Central memory CD8-positive, alpha-beta T cell (primary cell): ENCODE measurements at places on chromosomes 3 and 15.

DNA sequence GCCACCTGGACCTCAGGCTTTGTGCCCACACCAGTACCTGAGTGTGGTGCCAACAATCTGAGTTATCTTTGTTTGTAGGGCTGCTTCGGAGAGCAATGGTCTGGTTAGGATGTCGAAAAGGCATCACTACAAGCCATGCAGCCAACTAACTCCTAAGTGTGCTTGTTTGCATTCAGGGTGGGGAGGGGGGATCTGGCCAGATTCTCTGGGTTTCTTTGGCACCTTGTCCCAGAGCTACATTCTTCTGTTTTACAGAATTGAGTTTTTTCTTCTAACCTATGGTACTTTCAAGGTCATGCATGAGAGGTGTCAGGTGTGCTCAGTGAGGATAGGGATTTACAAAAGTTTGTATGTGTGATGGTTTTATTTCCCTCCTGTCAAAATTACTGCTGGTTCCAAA, 391.4 kb upstream of the RARB start:
- DNase-seq = no peak
- H3K36me3 ChIP-seq = no peaks in the 10 kb centered on the region
- H3K4me3 ChIP-seq = no peak overlapping the region
- H3K27me3 ChIP-seq = no peaks in the 10 kb centered on the region
- H3K4me1 ChIP-seq = no peaks in the 10 kb centered on the region
- no peak overlapping the region for H3K27ac ChIP-seq

DNA sequence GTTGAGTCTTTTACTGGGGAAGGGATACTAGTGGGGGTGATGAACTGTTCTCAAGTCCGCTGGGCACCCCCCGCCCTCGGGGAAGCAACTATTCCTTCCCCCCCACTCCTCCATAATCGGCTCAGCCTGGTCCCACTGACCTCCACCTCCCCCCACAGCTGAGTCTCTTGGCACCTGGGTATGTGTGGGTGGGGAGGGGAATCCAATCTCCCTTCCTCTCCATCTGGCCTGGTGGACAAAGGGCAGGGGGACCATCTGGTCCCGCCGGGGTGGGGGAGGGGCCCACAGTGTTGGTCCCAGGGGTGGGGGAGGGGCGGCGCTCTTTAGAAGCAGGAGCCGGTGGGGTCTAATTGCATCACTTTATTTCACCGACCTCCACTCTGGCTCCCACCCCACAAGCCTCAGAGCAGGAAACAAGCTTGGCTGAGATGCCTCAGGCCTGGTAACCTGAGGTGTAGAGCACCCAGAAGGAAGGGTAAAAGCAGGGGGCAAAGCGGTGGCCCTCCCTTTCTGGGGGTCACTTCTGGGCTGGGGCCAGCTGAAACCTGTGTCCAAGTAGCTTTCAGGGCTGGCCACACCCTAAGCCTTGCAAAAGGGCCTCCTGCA, 1.0 kb upstream of the PCBP4 start:
- peaks cover 3% of the 10 kb centered on the region for H3K36me3 ChIP-seq
- DNase-seq = no peak
- peak overlapping the region; percentile 93 for H3K27ac ChIP-seq
- no peaks in the 10 kb centered on the region for H3K27me3 ChIP-seq

- no peaks in the 10 kb centered on the region for H3K36me3 ChIP-seq
- no peak overlapping the region for H3K4me3 ChIP-seq
- H3K4me1 ChIP-seq = peaks cover 8% of the 10 kb centered on the region
- H3K27ac ChIP-seq = no peak overlapping the region
These were observed 33.4 kb downstream of the OXSM start for GRCh38 chr3:25823314-25823713.

- peaks cover 38% of the 10 kb centered on the region for H3K27me3 ChIP-seq
- H3K27ac ChIP-seq = no peak overlapping the region
- no peaks in the 10 kb centered on the region for H3K36me3 ChIP-seq
- DNase-seq = no peak
- H3K4me1 ChIP-seq = no peaks in the 10 kb centered on the region
- no peak overlapping the region for H3K4me3 ChIP-seq
These were observed 248.1 kb upstream of the NR2E3 start for GRCh38 chr15:71562251-71562650.

DNA sequence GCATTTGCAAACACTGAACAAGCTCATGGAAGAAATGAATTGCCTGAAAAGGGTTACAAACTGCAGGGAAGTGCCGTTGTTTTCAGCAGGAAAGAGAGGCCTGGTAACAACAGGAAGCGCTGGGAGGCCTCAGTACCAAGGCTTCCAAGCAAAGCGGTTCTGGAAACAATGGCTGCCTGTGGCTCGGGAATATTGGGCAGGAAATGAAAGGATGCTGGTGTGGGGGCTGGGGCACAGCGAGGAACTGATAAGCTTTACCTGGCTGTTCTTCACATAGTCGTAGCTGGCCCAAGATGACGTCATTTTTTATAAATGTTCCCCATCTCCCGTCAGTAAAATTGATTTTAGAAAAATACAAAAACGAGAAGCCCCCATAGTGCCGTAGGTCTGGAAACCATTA, 55.9 kb downstream of the ARHGAP31 start:
- peaks cover 23% of the 10 kb centered on the region for H3K4me1 ChIP-seq
- no peaks in the 10 kb centered on the region for H3K36me3 ChIP-seq
- DNase-seq = no peak
- H3K4me3 ChIP-seq = no peak overlapping the region

GRCh38 chr15:64622410-64623260, 152.8 kb downstream of the RBPMS2 start:
- peak; percentile 64 for DNase-seq
- H3K4me3 ChIP-seq = peak overlapping the region; percentile 55
- peaks cover 84% of the 10 kb centered on the region for H3K4me1 ChIP-seq
- peak overlapping the region; percentile 73 for H3K27ac ChIP-seq

DNA sequence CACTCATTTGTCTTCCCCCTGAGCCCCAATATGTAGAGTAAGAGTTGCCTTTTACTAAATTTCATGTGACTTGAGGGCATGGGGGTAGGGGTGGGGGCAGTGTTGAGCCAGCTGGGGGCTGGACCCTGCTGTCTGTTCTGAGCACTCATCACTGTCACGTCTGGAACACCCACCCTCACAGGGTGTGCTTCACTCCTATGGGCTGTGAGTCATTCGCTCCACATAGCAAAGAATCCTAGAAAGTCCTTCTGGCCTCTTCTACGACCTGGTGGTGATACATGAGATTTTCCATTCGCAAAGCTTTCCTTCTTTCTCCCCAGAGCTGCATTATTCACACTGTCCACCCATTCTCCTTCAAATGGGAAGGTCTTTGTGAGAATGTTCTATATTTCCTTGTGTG, 43.6 kb upstream of the MGLL start:
- no peak overlapping the region for H3K27ac ChIP-seq
- no peak for DNase-seq
- no peaks in the 10 kb centered on the region for H3K4me1 ChIP-seq

DNA sequence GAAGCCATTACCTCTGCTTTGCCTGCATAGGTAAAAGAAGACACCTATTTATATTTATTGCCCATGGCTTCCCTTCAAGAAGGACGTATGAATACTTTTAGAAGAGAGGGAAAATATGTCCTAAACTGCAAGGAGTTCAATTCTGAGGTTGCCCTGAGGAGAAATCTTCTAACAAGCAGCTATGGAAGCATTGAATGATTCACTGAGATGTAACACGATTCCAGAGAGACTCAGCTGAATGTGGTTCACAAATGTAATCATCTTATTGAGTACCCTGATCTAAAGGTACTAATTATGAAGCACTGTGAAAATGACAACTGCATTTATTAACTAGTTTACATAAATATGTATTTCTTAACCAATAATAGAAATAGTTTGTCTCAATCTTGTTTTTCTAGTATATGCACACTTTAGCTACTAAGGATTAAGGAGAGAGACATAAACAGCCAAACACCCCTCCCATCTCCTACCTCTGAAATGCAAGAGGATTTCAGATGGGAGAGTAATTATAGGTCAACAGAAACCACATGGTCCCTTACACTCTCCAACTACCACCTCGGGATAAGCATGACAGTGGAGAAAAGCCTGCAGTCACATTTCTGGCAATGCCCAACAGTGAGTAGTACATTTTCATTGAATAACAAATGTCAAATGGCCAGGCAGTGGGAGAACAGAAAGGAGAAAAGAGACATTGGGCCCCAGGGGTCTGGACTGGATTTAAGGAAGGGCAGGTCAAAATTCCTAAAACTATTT, 506.2 kb upstream of the IL12A start:
- H3K27ac ChIP-seq = no peak overlapping the region
- DNase-seq = no peak

DNA sequence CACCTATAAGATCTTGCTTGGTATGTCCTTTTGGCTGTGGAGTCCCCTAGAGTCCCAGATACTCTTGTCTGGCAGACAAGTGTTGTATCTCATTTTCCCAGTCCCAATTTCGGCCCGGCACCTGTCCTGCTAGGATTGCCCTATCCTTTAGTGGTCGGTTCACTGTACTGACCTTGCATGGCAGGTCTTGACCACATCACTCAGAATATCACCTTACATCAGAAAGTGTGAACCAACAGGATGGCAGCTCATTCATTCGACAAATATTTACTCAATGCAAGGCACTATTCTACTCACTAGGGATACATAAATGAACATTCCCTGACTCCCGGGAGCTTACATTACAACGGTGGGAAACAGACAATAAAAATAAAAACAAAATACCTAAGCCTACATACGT, 5.7 kb upstream of the CCDC80 start:
- no peak overlapping the region for H3K27ac ChIP-seq
- no peak overlapping the region for H3K4me3 ChIP-seq
- no peaks in the 10 kb centered on the region for H3K27me3 ChIP-seq
- H3K4me1 ChIP-seq = peaks cover 28% of the 10 kb centered on the region
- H3K36me3 ChIP-seq = no peaks in the 10 kb centered on the region

GRCh38 chr15:85024509-85025336, 43.1 kb downstream of the PDE8A start:
- H3K36me3 ChIP-seq = peaks cover 1% of the 10 kb centered on the region
- H3K4me1 ChIP-seq = peaks cover 39% of the 10 kb centered on the region
- H3K27me3 ChIP-seq = no peaks in the 10 kb centered on the region
- no peak overlapping the region for H3K27ac ChIP-seq
- no peak for DNase-seq
- no peak overlapping the region for H3K4me3 ChIP-seq

DNA sequence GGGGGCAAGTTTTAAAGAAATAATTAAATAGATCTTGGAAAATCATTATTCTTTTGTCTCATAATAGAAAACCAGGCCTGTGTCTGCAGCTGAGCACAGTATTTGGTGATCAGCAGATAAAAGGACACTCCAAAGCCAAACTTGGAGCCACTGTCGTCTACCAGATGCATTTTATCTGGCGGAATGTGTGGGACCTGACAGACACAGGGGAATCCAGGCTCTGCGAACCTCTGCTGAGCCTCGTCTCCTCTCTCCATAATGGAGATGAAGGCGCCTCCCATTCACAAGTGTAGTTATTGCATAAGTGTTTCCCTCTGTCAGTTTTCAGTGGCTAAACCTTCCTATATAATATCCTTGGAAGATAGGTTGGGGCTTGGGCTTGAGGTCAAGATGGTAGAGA, 42.1 kb downstream of the EEFSEC start:
- peaks cover 8% of the 10 kb centered on the region for H3K4me1 ChIP-seq
- H3K36me3 ChIP-seq = no peaks in the 10 kb centered on the region
- H3K27me3 ChIP-seq = no peaks in the 10 kb centered on the region
- H3K4me3 ChIP-seq = no peak overlapping the region
- no peak overlapping the region for H3K27ac ChIP-seq

- no peak overlapping the region for H3K27ac ChIP-seq
- no peaks in the 10 kb centered on the region for H3K36me3 ChIP-seq
- no peak for DNase-seq
- H3K4me3 ChIP-seq = no peak overlapping the region
These were observed 45.0 kb downstream of the SUCNR1 start for GRCh38 chr3:151918253-151919029.

- no peaks in the 10 kb centered on the region for H3K27me3 ChIP-seq
- H3K27ac ChIP-seq = no peak overlapping the region
- peaks cover 15% of the 10 kb centered on the region for H3K4me1 ChIP-seq
- DNase-seq = no peak
- no peak overlapping the region for H3K4me3 ChIP-seq
- peaks cover 36% of the 10 kb centered on the region for H3K36me3 ChIP-seq
These were observed 8.9 kb downstream of the ICE2 start for GRCh38 chr15:60469893-60470641.

DNA sequence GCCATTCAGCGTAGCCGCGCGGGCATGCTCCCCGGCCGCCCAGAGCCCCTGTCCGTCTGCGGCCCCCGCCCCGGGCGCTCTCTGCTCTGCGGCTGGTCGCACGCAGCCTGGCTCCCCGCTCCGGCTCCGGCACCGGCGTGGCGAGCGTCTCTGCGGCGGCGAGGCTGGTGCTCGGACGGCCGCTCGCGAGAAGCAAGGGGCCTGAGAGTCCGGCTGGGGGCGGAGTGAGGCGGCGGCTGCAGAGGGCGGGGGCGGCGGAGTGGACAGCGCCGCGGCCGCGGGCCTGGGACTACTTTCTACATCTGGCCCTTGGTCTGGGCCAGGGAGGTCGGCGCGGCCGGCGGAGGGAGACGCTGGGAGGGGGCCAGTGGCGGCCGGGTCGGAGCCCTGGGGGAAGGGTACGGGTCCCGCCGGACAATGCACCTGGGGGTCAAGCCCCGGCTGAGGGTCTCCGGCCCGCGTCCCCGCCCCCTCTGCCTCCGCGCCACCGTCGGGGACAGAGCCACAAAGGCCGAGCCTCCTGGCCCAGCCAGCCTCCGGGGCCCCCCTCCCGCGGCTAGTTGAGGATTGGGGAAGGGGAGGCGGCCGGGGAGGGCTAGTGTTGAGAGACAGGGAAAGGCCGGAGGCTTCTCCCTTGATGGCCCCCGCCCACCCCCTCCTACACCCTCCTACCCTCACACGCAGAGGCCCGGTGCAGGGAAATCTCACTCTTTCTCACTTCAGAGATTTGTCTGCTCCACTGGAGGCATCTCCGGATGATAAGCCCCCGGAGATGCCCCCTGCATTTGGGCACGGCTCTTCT, at the start of gene PRTG:
Gene PRTG (minus strand): TSS at position 226 of the 802 bp plus-strand sequence. CDS start 221 bp downstream, at position 5.
- no peaks in the 10 kb centered on the region for H3K36me3 ChIP-seq
- no peaks in the 10 kb centered on the region for H3K4me1 ChIP-seq
- DNase-seq = no peak
- H3K27me3 ChIP-seq = peaks cover 22% of the 10 kb centered on the region
- H3K4me3 ChIP-seq = peak within 1 kb of the TSS; percentile 62

DNA sequence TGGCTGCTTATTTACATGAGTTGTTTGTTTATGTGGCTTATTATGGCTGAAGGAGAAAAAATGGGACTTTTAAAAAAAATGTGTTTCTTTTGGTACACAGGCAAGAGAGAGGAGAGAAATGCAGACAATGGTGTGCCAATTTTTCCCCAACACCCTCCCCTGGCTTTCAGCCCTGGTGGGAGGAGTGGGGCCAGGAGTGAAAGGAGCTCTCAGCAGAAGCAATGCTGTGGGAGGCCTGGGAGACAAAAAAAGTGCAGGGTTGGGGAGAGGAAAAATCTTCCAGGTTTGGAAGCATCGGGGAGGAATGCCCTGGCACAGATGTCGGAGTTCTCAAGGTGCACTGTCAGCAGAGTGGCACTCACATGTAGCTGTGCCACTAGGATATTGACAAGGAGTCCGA, 117.7 kb upstream of the FOXB1 start:
- DNase-seq = no peak
- H3K36me3 ChIP-seq = no peaks in the 10 kb centered on the region
- H3K27me3 ChIP-seq = peaks cover 72% of the 10 kb centered on the region
